Endothelial cell of coronary artery (primary cell): ENCODE measurements at places on chromosomes 6 and 20. TPM values are rescaled to one million over a fixed set of nuclear protein-coding genes. Genes with fewer than 3 reads are reported as not detected.

The RUNX2 gene
- 0.09 TPM in 1 of 2 replicates, not detected in the other for total RNA-seq

The SLC52A3 gene
- under 0.01 TPM in 1 of 2 replicates, not detected in the other for total RNA-seq

The C20orf202 gene
- 0.09 TPM in 1 of 2 replicates, not detected in the other for total RNA-seq

The HCRTR2 gene
- total RNA-seq, result not detected in 2 replicates

The NUDT3 gene
- total RNA-seq, result 18.2 and 21.6 TPM in 2 replicates

The RPS10 gene
- 2,279 and 2,456 TPM in 2 replicates for total RNA-seq

The MAS1 gene
- not detected in 2 replicates for total RNA-seq

The NDRG3 gene
- 13.2 and 14.8 TPM in 2 replicates for total RNA-seq

The BPIFB4 gene
- total RNA-seq, result not detected in 2 replicates

The DDX43 gene
- total RNA-seq, result 0.75 and 1.1 TPM in 2 replicates

The SPTLC3 gene
- 0.09 and 0.85 TPM in 2 replicates for total RNA-seq

The FOXS1 gene
- total RNA-seq, result 0.09 and 2.8 TPM in 2 replicates

The LINC00237 gene
- total RNA-seq, result not detected in 2 replicates

The TFAP2A gene
- 0.09 and 0.28 TPM in 2 replicates for total RNA-seq

The TP53TG5 gene
- not detected in 2 replicates for total RNA-seq

The PRL gene
- total RNA-seq, result not detected in 2 replicates

The RBM24 gene
- 0.85 and 3.3 TPM in 2 replicates for total RNA-seq

The STK4 gene
- 17.4 and 26.2 TPM in 2 replicates for total RNA-seq

The KIFC1 gene
- total RNA-seq, result 8.0 and 25.3 TPM in 2 replicates

The MPC1 gene
- total RNA-seq, result 15.4 and 21.5 TPM in 2 replicates

The ASIP gene
- not detected in 2 replicates for total RNA-seq

The EIF2S2 gene
- 115 TPM in 2 replicates for total RNA-seq

The ENPP4 gene
- total RNA-seq, result 1.8 and 2.4 TPM in 2 replicates

The SLC32A1 gene
- total RNA-seq, result not detected in 2 replicates

The FRS3 gene
- 0.63 and 1.1 TPM in 2 replicates for total RNA-seq

The LY6G6F gene
- not detected in 2 replicates for total RNA-seq

The BAK1 gene
- 16.8 and 24.3 TPM in 2 replicates for total RNA-seq

The CD109 gene
- total RNA-seq, result 12.9 and 15.4 TPM in 2 replicates

The CGA gene
- total RNA-seq, result not detected in 2 replicates

The HLA-DQA2 gene
- total RNA-seq, result not detected in 2 replicates

The C6orf163 gene
- 2.1 TPM in 2 replicates for total RNA-seq

The ULBP1 gene
- 0.09 and 1.1 TPM in 2 replicates for total RNA-seq

The GFOD1 gene
- 43.8 and 44.5 TPM in 2 replicates for total RNA-seq

The MUC21 gene
- not detected in 2 replicates for total RNA-seq

The ZSCAN26 gene
- 9.8 and 13.5 TPM in 2 replicates for total RNA-seq

The SCUBE3 gene
- total RNA-seq, result 0.75 and 1.3 TPM in 2 replicates

The DDRGK1 gene
- total RNA-seq, result 26.1 and 37.9 TPM in 2 replicates

The ANKRD66 gene
- not detected in 2 replicates for total RNA-seq

The TREM2 gene
- not detected in 2 replicates for total RNA-seq

The TRIM40 gene
- total RNA-seq, result not detected in 2 replicates

The PSMA7 gene
- total RNA-seq, result 559 and 583 TPM in 2 replicates

The MTFR2 gene
- total RNA-seq, result 1.5 and 1.7 TPM in 2 replicates

The PRPH2 gene
- under 0.01 and 0.19 TPM in 2 replicates for total RNA-seq

The ATP6V1G2 gene
- 0.36 and 0.66 TPM in 2 replicates for total RNA-seq

The ZGPAT gene
- 17.9 and 21.7 TPM in 2 replicates for total RNA-seq

The RAD21L1 gene
- under 0.01 and 0.09 TPM in 2 replicates for total RNA-seq

The HRH3 gene
- total RNA-seq, result not detected in 2 replicates

The ARHGAP40 gene
- total RNA-seq, result 0.09 TPM in 1 of 2 replicates, not detected in the other

The PAQR8 gene
- 5.8 and 6.5 TPM in 2 replicates for total RNA-seq

The ENTPD6 gene
- total RNA-seq, result 53.3 and 62.5 TPM in 2 replicates

The TINAG gene
- total RNA-seq, result 0.09 TPM in 1 of 2 replicates, not detected in the other

The TCF15 gene
- 0.09 and 0.90 TPM in 2 replicates for total RNA-seq

The BPI gene
- not detected in 2 replicates for total RNA-seq

The NEDD9 gene
- total RNA-seq, result 21.8 and 70.5 TPM in 2 replicates

The VWA7 gene
- total RNA-seq, result 0.09 TPM in 1 of 2 replicates, not detected in the other

The KCNQ5 gene
- total RNA-seq, result 1.4 TPM in 1 of 2 replicates, not detected in the other

The SRMS gene
- total RNA-seq, result not detected in 2 replicates

The DYNLT2 gene
- 0.63 and 1.0 TPM in 2 replicates for total RNA-seq
